ENCODE measurements at places on chromosomes 5 and 9.
A peak's percentile ranks its signal among the peaks of the same experiment; 100 is the strongest.

DNA sequence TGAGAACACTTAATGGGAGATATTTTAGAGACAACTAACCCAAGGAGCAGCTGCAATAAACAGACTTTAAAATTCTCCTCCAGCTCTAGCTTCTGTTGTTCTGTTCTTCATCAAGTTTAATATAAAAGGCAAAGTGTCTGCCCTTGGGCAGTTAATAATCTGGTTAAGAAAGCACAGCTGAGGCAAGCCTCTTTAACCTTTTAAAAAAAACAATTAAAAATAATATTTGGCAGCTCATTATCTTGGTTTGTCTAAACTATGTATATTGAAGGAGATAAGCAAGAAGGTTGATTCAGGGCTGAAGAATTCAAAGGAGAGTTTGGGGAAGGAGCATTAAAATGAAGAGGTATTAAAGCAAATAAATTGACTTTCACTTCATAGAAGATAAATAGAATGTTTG, 75.4 kb downstream of the TSSK1B start:
- DNase-seq, result no peak

DNA sequence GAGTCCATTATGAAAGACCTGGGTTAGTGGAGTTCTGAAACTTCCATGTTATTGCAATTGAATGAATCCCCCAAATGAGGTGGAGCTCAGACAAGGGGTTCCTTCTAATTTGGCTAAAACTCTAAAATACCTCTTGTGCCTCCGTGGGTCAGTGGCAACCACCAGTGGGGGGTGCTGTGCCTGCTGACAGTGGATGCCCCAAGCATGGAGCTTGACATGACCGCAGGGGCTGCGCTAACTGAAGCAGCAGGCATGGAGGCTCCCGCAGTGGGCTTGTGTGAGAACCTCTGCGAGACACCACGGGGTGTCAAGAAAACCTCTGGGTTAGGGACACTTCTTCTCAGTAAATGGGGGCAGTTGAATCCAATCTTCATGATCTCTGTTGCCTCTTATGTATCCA, 200.5 kb downstream of the DRD1 start:
- DNase-seq, result no peak

GRCh38 chr9:124261736-124262648, 4.2 kb downstream of the NEK6 start:
- no peak for DNase-seq

DNA sequence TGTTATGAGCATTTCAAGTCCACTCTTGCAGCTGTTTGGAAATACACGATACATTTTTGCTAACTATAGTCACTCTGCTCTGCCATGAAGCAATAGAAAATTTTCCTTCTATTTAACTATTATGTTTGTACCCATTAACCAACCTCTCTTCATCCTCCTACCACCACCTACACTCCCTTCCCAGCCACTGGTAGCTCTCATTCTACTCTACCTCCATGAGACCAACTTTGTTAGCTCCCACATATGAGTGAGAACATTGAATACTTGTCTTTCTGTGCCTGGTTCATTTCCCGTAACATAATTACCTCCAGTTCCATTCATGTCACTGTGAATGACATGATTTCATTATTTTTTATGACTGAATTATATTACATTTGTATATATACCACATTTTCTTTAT, 505.9 kb upstream of the CCNG1 start:
- DNase-seq, result no peak

DNA sequence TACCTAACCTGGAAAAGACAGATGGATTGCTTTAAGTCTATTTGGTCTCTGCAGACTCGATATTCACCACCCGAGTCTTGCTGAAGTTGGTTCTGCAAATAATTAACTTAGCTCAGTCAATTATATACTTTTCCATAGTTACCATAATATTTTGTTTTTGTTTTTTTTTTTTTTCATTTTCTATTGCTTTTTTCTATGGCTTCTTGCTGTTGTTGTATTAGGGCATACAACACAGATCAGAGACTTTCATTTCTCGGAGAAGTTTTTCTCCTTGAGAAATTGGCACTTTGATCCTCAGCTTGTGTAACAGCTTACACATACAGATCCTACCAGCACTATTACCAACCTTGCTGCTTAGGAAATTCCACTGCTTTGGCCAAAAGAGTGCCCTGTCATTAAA, 88.0 kb downstream of the GPR21 start:
- no peak for DNase-seq

GRCh38 chr5:107864793-107865192, 194.1 kb upstream of the EFNA5 start:
- DNase-seq, result no peak

GRCh38 chr9:92098638-92099037, 16.6 kb downstream of the SPTLC1 start:
- DNase-seq, result no peak

GRCh38 chr5:2399804-2400203, 351.7 kb downstream of the IRX2 start:
- no peak for DNase-seq

GRCh38 chr9:10168241-10168640, 444.6 kb downstream of the PTPRD start:
- no peak for DNase-seq

GRCh38 chr5:1016036-1016435, 7.4 kb downstream of the NKD2 start:
- no peak for DNase-seq

GRCh38 chr5:173204185-173204979, 30.6 kb downstream of the NKX2-5 start:
- no peak for DNase-seq

- DNase-seq, result peak; percentile 15
Observed at GRCh38 chr5:75235711-75236110, 967 bp downstream of the ANKRD31 start.

GRCh38 chr9:93124793-93125192, 9.3 kb downstream of the NINJ1 start:
- no peak for DNase-seq

DNA sequence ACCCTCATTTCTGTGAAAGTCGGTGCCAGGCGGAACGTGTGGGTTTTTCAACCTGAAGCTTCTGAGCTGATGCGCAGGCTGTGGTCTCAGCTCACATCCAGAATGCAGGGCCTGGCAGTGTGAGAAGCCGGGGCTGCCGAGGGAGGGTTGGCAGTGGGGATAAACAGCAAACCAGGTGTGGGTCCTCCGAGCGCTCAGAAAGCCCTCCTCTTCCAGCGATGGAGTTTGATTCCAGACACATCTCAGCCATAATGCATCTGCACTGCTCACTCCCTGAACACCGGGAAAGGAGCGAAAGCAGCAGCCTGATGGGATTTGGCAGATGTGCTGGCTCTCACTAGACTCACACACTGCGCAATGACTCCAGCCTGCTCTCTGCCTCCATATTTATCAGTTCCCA, 280.1 kb downstream of the HSPA4 start:
- no peak for DNase-seq

DNA sequence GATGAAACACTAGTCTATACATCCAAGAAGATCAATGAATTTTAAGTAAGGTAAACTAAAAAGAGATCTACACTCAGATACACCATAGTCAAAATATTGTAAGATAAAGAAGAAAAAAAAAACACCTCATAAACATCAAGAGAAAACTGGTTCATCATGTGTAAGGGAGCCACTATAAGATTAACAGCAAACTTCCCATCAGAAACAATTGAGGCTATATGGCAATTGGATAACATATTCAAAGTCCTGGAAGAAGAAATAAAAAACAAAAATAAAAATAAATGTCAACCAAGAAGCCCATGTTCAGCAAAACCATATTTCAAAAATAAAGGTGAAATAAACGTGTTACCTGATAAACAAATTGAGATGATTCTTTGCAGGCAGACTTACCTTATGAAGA, 3.6 kb downstream of the OR13C8 start:
- DNase-seq, result no peak

- no peak for DNase-seq
Observed at GRCh38 chr9:93287189-93287552, 103.2 kb downstream of the WNK2 start.

DNA sequence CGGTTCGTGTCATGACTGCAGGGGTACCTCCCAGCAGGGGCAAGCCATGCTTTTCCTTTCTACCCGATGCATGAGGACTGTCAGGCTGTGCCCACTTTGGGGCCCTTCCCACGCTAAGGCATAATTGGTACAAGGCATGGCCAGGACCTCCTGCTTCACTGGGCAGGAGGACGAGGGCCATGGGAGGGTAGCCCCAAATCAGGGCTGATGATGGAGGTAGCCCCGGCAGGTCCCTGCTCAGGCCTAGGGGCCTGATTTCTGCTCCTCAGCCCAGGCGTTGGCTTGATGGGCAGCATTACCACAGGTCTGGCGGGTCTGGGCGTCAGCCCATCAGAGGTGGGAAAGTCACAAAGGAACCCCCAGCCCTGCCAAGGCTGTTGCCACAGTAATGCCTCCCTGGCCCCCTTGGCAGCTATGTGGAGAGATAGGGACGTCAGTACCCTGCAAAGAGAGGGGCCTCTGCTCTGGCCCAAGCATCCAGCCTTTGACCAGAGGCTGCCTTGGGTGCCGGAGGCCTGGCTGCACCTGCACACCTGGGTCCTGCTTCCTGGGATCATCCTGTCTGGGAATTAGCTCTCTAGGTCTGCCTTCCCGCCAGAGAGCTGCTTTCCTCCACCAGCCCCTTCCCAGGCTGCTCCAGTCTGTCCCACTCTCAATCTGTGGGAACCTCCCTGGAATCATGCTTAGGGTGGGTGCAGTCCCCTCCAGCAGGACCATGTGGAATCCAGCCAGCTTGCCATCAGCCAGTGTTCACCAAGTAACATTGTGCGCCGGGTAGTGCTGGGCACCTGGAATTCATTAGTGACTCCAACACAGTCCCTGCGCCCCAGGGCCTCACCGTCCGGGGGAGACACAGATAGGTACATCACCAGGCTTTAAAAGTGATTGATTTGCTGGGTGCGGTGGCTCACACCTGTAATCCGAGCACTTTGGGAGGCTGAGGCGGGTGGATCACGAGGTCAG, 15.4 kb downstream of the TSPAN17 start:
- DNase-seq, result no peak

DNA sequence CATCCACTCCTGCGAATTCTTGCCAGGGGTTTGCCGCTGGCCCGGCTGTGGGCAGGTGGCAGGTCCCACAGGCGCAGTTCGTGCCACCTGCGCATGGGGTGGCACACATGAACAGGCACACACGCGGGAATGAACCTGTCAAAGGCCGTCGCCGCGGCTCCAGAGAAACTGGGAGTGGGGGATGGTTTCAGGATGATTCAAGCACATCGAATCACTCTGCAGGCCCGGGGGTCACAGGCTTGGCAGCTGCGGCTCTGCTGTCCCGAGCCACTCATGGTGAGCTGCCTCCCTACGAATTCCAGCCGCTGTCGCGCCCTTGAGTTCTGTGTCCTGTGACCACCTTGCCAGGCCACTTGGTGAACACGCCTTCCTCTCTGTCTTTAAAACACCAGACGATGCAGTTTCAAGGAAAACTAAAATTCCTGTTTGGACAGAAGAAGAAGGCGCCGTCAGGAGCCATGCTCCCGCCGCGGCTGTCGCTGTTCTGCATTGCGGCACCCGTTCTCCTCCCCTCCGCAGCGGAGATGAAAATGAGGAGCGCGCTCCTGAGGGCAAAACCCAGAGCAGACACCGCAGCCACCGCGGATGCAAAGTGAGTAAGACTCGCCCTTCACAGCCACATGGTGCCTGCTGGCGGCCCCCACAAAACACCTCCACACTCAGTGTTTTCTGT, 15.4 kb upstream of the EXOC3 start:
- DNase-seq, result no peak

DNA sequence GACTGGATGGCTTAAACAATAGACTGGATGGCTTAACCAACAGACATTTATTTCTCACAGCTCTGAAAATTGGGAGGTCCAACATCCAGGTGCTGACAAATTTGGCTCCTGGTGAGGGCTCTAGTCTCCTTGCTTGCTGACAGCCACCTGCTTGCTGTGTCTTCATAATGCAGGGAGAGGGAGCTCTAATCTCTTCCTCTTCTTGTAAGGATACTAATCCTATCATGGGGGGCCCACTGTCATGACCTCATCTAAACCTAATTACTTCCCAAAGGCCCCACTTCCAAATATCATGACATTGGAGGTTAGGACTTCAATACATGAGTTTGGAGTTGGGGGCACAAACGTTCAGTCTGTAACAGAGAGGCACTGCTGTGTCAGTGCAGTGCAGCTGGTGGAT, 26.4 kb downstream of the FOXD1 start:
- DNase-seq, result no peak

GRCh38 chr9:104094534-104095015, 466 bp downstream of the SMC2 start:
- no peak for DNase-seq

DNA sequence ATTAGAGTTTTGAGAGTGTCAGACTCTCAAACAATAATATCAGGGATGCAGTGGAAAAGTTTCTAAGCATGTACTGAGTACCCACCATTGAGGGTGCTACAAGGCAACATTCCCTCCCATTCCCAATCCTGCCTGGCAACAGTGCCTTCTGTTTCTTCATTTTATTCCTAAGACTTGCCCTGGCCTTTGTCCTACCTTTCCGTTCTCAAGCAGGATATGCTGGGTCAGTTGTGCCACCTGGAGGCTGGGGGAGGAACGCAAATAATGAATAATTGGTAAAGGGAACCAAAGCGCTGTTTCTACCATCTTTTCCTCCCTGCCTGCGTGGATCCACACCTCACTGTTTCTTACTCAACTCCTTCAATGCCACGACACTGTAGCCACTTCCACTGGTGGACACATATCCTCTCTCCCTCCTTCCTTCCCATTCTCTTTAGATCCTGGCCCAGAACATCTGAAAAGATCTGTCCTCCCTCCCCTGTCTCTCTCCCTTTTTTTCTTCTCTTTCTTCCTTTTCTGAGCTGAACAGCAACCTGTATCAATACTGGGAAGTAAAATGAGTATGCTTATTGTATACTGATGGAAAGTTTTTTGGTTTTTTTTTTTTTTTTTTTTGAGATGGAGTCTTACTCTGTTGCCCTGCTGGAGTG, 149.5 kb downstream of the C9orf152 start:
- peak; percentile 63 for DNase-seq

DNA sequence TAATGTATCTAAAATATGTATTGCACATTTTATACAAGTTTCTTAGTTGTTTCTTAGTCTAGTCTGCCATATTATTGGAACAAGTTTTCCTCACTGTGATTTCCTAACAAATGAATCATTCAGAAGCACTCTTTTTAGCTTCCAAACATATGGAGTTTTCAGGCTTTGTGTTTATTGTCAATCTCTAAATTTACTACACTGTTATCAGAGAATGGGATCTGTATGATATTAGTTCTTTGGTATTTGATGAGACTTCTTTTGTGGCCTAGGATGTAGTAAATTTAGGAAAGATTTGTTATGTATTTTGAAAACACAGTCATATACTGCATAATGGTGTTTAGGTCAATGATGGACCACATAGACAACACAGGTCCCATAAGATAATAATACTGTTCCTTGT, 25.7 kb downstream of the SREK1IP1 start:
- DNase-seq, result no peak

DNA sequence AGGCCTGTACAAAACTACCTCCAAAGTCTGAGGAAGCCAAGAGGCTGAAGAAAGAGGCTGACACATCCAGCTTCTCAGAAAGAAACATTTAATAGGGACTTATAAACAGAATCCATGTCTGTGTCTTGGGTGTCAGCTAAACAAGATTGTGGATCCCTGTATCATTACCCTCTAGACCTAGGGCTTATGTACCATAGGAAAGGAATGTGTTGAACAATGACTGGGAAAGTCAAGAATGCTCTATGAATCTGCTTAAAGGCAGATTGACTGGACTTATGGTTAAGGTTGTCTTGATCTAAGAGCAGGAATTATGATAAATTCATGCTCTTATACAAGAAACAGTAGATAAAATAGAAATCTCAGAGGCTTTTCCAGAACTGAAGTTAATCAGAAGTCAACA, 335.7 kb upstream of the RPS23 start:
- DNase-seq, result no peak

Data from D341Med (cell line).